A673 (cell line): ENCODE measurements at places on chromosomes 4 and X.

DNA sequence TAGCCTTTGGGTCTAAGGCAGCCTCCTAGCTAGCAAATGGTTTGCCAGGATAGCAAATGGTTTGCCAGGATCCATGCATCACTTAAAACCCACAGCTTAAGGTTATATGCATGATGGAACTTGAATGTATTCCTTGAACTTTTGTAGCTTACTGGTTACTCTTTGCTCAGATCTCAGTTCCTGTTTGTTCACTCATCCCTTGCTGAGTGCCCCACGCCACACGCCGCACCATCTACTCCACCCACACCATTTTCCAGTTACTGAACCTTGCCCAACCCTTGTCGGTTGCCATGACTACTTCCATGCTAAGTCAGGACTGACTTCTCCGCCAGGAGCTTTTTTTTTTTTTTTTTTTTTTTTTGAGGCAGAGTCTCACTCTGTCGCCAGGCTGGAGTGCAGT is 29.5 kb upstream of the XIAP start:
- peak; percentile 59 for DNase-seq

DNA sequence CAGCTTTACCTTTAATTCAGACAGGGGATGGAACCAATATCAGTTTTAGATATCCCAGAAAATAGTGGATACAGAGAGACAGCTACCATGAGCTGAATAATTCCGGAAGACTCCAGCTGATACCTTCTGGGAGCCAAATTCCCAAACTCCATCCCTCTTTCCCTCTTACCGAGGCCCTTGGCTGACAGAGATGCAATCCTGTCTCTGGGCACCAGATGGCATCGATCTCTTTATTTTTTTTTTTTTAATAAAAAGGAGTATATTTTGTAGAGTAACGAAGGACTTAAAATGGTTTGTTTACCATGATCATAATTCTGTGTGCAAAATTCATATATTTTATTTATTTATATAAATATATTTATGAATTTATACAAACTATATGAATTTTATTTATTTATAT is 31.0 kb downstream of the RAB40A start:
- peak; percentile 26 for DNase-seq

- DNase-seq = no peak
Measured at GRCh38 chr4:166257891-166258290, 384.9 kb downstream of the TLL1 start.

DNA sequence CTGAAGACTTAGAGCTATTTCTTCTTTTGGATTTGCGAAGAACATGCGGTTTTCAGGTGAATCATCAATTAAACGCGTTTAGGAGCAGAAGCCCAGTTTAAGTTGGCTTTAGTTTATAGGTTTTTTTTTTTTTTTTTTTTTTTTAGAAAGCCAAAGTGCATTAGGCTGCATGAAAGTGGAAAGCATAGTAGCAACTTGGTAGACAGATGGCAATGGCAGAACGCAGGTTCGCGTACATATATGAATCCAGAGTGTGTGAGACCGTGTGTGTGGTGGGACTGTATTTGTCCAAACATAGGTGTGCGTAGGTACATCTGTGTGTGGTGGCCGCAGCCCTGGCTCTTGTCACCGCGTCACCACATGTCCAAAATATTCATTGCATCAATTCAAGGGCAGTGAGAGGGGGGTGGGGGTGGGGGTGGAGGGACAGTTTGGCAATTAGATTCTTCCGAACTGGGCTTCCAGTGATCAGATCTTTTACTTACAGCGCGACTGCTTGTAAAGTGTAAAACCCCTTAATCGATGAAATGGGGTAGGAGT is 901 bp downstream of the JADE1 start:
- DNase-seq = no peak

GRCh38 chr4:96637971-96638412 is 798.1 kb downstream of the PDHA2 start:
- DNase-seq = no peak

GRCh38 chr4:188606635-188607034 is 467.4 kb downstream of the TRIML1 start:
- no peak for DNase-seq
